ENCODE measurements at places on chromosomes 4 and X.

DNA sequence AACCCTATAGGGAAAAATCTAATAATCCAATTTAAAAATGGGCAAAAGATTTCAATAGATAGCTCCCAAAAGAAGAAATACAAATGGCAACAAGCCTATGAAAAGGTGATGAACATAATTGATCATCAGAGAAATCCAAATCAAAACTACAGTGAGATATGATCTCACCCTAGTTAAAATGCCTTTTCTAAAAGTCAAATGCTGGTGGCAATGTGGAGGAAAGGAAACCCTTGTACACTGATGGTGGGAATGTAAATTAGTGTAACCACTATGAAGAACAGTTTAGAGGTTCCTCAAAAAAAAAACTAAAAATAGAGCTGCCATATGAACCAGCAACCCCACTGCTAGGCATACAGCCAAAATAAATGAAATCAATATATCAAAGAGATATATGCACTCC, 44.5 kb downstream of the STPG2 start:
- DNase-seq = no peak

DNA sequence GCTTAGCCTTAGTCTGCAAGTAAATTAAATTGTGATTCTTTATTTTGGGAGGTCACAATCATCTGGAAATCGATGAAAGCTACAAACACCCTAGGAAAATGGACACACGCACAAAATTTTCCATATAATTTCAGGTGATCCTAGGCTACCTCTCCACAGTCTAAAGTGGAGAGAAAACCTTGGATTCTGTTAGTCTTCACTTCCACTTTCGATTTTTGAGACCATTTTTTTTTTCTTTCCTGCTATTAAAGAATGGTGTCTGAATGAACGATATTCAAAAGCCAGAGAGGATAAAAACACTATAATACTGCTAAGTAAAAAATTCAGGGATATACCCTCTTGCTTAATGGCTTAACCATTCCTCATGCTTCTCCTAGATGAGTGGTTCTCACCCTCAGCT, 1.7 kb downstream of the FBXL5 start:
- DNase-seq = no peak

GRCh38 chr4:20354120-20354519, 102.4 kb downstream of the SLIT2 start:
- DNase-seq = no peak

DNA sequence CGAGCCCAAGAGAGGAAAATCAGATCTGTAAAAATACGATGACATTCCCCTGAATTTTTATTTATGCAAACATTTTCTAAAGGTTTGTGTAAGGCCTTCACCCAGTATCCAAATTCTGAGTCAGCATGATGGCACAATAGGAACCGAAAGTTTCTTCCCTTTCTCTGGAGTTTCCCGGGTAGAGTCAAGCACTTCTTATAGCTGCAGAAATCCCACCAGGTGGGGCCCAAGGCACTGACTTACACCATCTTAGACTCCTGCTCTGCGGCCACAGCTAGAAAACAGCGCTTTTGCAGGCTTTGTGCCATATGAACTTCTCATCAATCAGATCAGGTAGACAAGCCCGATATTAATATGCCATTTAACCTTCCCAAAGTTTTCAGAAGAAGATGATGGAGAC, 13.4 kb downstream of the LEF1 start:
- no peak for DNase-seq

- DNase-seq = no peak
Observed at GRCh38 chrX:142295190-142295589, 90.1 kb upstream of the MAGEC2 start.

DNA sequence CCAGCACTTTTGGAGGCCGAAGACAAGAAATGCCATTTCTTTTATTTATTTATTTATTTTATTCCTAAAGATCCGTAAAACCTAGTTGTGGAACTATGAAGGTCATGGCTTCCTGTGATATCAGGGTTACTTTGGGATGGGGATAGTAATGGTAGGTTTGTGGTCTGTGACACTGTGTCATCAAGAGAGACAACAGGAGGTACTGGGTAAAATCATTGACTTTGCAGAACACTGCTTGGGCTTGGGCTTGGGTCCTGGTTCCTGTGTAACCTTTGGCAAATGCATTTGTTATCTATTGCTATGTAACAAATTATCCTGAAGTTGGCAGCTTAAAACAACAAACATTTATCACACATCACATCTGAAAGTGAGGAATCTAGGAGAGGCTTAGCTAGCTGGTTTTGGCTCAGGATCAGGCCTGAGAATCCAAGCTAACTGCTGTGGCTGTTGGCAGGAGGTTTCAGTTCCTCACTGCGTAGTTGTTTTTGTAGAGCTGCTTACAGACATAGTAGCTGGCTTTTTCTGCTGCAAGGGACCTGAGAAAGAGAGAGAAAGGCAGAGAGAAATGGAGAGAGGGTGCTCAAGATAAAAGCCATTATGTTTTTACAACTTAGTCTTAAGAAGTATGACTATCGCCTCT, 576.4 kb upstream of the SLIT2 start:
- DNase-seq = peak; percentile 51

DNA sequence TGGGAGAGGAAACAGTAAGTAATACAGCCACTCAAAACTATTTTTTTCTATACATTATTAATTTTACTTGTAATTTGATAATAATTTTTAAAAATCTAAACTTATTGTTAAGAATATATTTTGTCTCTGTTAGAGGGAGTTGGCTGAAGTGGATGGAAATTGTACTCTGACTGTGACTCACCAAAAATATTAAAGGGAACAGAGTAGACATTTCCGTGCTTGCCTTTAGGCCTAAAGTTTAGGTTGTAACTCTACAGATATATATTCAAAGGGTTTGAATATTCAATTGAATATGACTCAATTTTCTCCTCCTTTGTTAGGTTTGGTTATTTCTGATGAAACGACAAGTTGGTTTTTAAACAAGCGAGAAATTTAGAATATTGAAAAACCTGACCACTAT, 128.3 kb upstream of the PITX2 start:
- no peak for DNase-seq

DNA sequence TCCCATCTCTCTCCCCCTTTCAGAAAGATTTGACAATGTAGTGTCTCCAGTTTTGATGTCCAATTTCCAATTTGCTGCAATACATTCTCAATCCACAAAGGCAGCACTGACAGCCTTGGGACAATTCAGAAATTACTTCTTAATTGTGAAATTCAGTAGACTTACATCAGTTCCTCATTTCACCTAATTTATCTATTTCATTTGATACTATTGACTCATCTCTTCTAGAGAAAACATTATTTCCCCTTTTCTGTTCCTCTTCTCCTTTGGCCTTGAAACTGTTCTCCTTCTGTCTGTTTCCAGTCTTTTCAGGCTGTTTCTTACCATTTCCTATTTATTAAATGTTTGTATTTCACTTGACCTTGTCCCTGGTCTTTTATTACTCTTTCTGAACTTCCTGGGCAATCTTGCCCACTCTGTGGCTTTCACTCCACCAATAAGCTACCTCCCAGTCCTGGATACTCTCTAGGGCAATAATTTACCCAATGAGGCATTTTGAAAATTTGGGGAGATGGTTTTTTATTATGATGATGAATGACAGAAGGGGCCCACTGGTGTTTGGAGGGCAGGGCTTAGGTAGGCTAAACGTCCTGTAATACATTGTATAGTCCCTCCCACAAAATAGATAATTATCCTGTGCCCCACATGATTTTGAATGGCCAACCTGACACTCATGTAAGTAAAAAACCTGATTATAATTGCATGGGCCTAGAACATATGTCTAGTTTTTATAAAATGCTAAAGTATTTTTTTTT, 498.0 kb upstream of the BOD1L1 start:
- DNase-seq = no peak

GRCh38 chr4:92814677-92815076, 510.9 kb downstream of the GRID2 start:
- no peak for DNase-seq

DNA sequence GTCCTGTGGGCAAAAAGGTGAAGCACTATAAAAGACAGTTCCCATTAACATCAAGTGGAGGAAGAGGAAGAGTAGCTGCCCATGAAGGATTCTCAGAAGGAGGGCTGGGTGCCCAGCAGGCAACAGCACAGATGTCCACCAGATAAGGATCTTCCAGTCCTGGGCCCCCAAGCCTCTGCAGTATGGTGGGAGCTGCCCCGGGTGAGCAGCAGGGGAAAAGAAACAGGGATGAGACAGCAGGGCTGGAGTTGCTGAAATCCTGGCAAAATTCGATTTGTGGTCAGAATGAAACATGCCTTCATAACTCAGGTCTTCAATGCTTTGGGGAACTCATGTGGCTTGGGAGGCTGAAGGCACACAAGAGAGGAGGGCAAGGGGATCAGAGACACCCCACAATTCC, 94.6 kb downstream of the RASL11B start:
- no peak for DNase-seq

DNA sequence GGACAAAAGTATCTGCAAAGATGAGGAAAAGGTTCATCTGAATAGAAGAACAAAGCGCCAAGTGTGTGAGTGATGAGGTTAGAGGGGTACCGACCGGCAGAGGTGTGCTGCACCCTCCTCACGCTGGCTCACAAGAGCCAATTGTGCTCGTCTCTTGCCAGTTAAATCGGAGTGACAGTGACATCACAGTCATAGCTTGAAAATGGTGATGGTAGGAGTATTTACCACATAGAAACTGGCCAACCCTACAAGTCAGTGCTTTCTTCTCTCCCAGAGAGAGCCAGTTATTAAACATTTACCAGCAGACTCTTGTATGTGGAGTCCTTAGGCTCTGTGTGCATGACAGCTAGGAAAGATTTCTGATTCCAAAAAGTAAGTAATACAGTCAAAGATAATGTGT, 32.4 kb downstream of the CLDN22 start:
- DNase-seq = no peak

DNA sequence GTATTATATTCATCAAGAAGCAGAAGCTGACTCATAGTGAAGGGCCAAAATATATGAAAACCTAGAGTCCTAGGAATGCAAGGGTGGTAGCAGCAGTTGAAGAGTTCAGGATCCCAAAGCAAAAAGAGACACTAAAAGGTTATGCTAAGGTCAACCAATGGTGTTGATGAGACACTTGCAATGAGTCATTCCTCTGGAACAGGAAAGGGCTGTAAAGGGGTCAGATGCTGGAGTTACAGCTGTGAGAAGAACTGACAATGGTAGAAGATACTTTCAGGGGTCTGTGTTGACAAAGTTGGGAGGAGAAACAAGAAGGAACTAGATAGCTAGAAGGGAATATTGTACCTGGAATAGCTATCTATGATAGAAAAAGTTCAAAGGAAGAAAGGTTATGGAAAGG, 47.5 kb downstream of the ZGRF1 start:
- no peak for DNase-seq

DNA sequence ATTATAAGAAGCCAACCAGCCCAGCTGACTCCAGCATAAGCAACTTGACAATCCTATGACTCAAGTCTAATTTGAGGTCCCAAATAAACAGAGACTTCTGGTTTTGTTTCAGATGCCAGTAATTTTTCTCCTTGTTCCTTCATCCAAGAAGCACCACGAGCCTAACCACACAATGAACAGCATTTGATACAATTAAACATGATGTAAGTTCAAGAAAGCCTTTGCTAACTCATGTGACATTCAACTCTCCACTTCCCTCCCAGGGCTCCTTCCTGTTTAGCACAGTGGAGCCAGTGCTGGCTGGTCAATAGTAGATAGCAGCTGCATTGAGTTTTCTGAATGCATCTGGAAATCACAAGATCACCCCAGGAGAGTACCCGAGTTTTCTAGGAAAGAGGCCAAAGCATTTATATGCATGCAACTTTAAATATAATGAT, 206.3 kb downstream of the ARHGAP24 start:
- DNase-seq = no peak

GRCh38 chr4:37733240-37733867, 47.2 kb upstream of the RELL1 start:
- no peak for DNase-seq

DNA sequence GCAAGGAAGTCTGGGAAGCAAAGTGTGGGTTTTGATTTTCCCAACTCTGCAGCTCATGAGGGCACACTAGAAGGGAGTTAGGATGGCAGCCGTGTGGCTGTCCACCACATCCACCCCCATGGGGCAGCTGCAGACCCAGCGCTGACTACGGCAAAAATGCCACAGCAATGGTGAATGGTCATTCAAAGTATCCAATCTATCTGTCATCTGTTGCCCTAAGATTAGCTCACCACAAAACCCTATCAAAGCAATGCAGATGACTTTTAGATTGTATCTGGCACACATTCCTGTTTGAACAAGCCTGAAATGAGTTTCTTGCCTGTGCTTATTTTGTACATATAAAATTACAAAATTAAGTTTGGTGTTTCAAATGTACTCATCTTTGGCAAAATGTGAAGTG, 29.7 kb upstream of the HPSE start:
- no peak for DNase-seq
